ENCODE measurements at places on chromosomes 11 and 22. TPM values are rescaled to one million over a fixed set of nuclear protein-coding genes. Genes with fewer than 3 reads are reported as not detected.

Gene OR51B4
- not detected for total RNA-seq

Gene PATE2
- total RNA-seq, result not detected

Gene NXPE1
- not detected for total RNA-seq

Gene LRRC32
- total RNA-seq, result 27.8 TPM

Gene OR4A16
- not detected for total RNA-seq

Gene SLC25A45
- total RNA-seq, result 12.3 TPM

Gene EPS8L2
- 5.6 TPM for total RNA-seq

Gene HBB
- 157 TPM for total RNA-seq

Gene SF1
- total RNA-seq, result 687 TPM

Gene MGAT3
- total RNA-seq, result 41.5 TPM

Gene C11orf42
- total RNA-seq, result not detected

Gene ART5
- total RNA-seq, result not detected

Gene GPR83
- total RNA-seq, result 0.16 TPM

Gene APOBEC3G
- 145 TPM for total RNA-seq

Gene NRGN
- 1.0 TPM for total RNA-seq

Gene EMID1
- not detected for total RNA-seq

Gene UBQLN3
- 0.29 TPM for total RNA-seq

Gene CD3E
- total RNA-seq, result 0.59 TPM

Gene SLC25A18
- 0.15 TPM for total RNA-seq

Gene SYNGR1
- 10.0 TPM for total RNA-seq

Gene C11orf97
- not detected for total RNA-seq

Gene FAT3
- total RNA-seq, result not detected

Gene ARHGEF17
- total RNA-seq, result not detected

Gene GRK2
- total RNA-seq, result 175 TPM

Gene SLC17A6
- total RNA-seq, result not detected

Gene DMC1
- total RNA-seq, result 0.91 TPM

Gene C22orf15
- total RNA-seq, result 0.37 TPM

Gene PKNOX2
- not detected for total RNA-seq

Gene APOA5
- total RNA-seq, result not detected

Gene ALX4
- total RNA-seq, result not detected

Gene CLDN5
- total RNA-seq, result not detected

Gene TRPM5
- total RNA-seq, result not detected

Gene MS4A18
- not detected for total RNA-seq

Gene CD248
- 0.22 TPM for total RNA-seq

Gene LRP4
- total RNA-seq, result 0.16 TPM

Gene C11orf98
- 120 TPM for total RNA-seq

Gene KCNK7
- total RNA-seq, result 1.1 TPM

Gene C11orf87
- not detected for total RNA-seq

Gene MFRP
- total RNA-seq, result not detected

Gene PRG2
- 1.1 TPM for total RNA-seq

Gene ADAMTS8
- not detected for total RNA-seq

Gene HIPK3
- 50.7 TPM for total RNA-seq

Gene CHID1
- 43.9 TPM for total RNA-seq

Gene DDI1
- not detected for total RNA-seq

Gene SLC22A25
- total RNA-seq, result not detected

Gene NCAM1
- total RNA-seq, result not detected

Gene GLYATL1
- not detected for total RNA-seq

Gene TSKU
- not detected for total RNA-seq

Gene PANX3
- total RNA-seq, result not detected

Gene FGF4
- total RNA-seq, result not detected

Gene AQP11
- total RNA-seq, result 0.22 TPM

Gene MS4A8
- not detected for total RNA-seq

Gene MAP6
- 0.40 TPM for total RNA-seq

Gene RTN4RL2
- total RNA-seq, result 0.24 TPM

Gene CREB3L1
- not detected for total RNA-seq

Gene C11orf52
- total RNA-seq, result not detected

Gene SPON1
- total RNA-seq, result not detected

Gene VPS11
- total RNA-seq, result 53.6 TPM

Gene RASL10A
- 0.98 TPM for total RNA-seq

Measured in activated B cell treated with CpG ODN at 0.5 μM for 24 hours (primary cell).